ENCODE measurements at places on chromosomes 7 and 10. TPM values are rescaled to one million over a fixed set of nuclear protein-coding genes. Genes with fewer than 3 reads are reported as not detected.

VTI1A gene
- 24.4 TPM for total RNA-seq

TUBAL3 gene
- total RNA-seq: not detected

CNPY1 gene
- not detected for total RNA-seq

IGFBP3 gene
- 34.3 TPM for total RNA-seq

UMAD1 gene
- total RNA-seq: 11.6 TPM

AGBL3 gene
- total RNA-seq: 0.52 TPM

CLDN15 gene
- 1.3 TPM for total RNA-seq

CCDC146 gene
- 0.24 TPM for total RNA-seq

IDE gene
- 23.3 TPM for total RNA-seq

C1GALT1 gene
- 10.4 TPM for total RNA-seq

OR2A1 gene
- 0.24 TPM for total RNA-seq

ANLN gene
- total RNA-seq: 31.0 TPM

ORC5 gene
- 23.7 TPM for total RNA-seq

CALML3 gene
- total RNA-seq: not detected

OPN4 gene
- total RNA-seq: not detected

SCART1 gene
- total RNA-seq: 1.4 TPM

WAC gene
- 48.7 TPM for total RNA-seq

BAMBI gene
- 23.4 TPM for total RNA-seq

TFR2 gene
- total RNA-seq: 0.64 TPM

SDK1 gene
- total RNA-seq: 4.9 TPM

BET1 gene
- 37.4 TPM for total RNA-seq

CRPPA gene
- 0.78 TPM for total RNA-seq

AKR1C1 gene
- 72.8 TPM for total RNA-seq

HOXA5 gene
- total RNA-seq: 134 TPM

CHRM2 gene
- total RNA-seq: 10.7 TPM

PTPRE gene
- 7.8 TPM for total RNA-seq

TMEM176A gene
- total RNA-seq: not detected

CDH23 gene
- total RNA-seq: not detected

GPR15LG gene
- total RNA-seq: not detected

ACTL6B gene
- not detected for total RNA-seq

SLIT1 gene
- total RNA-seq: under 0.01 TPM

ASB10 gene
- total RNA-seq: not detected

Data from epithelial cell of alveolus of lung (primary cell).